ENCODE measurements at places on chromosomes 2 and 18. TPM values are rescaled to one million over a fixed set of nuclear protein-coding genes. Genes with fewer than 3 reads are reported as not detected.

GRCh38 chr2:233966388-233966787, 49.2 kb downstream of the TRPM8 start:
- no peaks in the 10 kb centered on the region for H3K4me1 ChIP-seq
- no peak overlapping the region for H3K27ac ChIP-seq
- no peak overlapping the region for H3K4me3 ChIP-seq

- no peak for DNase-seq
- H3K4me3 ChIP-seq, result no peak overlapping the region
- H3K27ac ChIP-seq, result no peak overlapping the region
- no peaks in the 10 kb centered on the region for H3K4me1 ChIP-seq
- no peaks in the 10 kb centered on the region for H3K36me3 ChIP-seq
Measured at GRCh38 chr2:143729296-143729814, 600.1 kb downstream of the ARHGAP15 start.

The KCNS3 gene
- 1.7 TPM for total RNA-seq

- no peak for DNase-seq
- no peaks in the 10 kb centered on the region for H3K27me3 ChIP-seq
- H3K27ac ChIP-seq, result no peak overlapping the region
- H3K4me1 ChIP-seq, result no peaks in the 10 kb centered on the region
- H3K36me3 ChIP-seq, result no peaks in the 10 kb centered on the region
- no peak overlapping the region for H3K4me3 ChIP-seq
Measured at GRCh38 chr2:19532547-19533196, 174.2 kb upstream of the OSR1 start.

The EFHD1 gene
- 73.5 TPM for total RNA-seq

DNA sequence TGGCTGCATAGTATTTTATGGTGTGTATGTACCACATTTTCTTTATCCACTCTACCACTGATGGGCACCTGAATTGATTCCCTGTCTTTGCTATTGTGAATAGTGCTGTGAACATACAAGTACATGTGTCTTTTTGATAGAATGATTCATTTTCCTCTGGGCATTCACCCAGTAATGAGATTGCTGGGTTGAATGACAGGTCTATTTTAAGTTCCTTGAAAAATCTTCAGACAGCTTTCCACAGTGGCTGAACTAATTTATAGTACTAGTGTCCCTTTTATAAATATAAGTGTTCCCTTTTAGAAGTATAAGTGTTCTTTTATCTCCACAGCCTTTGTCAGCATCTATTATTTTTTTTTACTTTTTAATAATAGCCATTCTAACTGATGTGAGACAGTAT, 303.9 kb upstream of the EPHA4 start:
- no peaks in the 10 kb centered on the region for H3K27me3 ChIP-seq
- H3K36me3 ChIP-seq, result no peaks in the 10 kb centered on the region
- no peak for DNase-seq
- H3K27ac ChIP-seq, result no peak overlapping the region
- H3K4me1 ChIP-seq, result no peaks in the 10 kb centered on the region

DNA sequence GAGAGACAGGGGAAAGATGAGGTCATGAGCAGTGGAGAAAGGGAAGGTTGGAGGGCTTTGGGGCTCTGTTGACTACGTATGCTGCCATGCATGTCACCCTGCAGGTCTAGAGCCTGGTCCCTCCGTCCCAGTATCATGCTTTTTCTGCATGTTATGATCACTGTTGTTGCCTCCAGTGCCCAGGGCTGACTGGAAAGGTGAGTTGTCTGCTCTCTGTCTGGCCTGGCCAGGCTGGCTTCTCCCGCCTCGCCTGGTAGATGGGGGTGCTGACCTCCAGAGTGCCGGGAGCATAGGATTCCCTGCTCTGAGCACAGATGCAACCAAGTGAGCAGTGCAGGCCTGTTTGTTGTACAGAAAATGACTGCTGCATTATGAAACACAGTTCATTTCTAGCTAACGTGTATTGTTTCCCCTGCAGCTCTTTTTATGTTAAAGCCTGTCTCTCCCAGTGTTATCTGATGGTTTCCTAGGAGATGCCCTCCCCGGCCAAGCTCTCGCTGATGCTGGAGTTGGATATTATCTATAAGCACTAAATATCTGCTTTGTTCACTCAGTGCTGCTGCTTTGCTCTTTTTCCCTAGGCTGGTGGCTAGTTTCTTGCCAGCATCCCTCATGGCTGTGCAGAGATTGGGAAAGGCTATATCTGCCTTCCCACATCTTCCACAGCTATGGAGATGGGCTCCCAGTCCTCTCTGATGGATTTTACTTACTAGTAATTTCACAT, 158.2 kb downstream of the TDRD15 start:
- no peaks in the 10 kb centered on the region for H3K27me3 ChIP-seq
- DNase-seq, result no peak
- H3K4me1 ChIP-seq, result no peaks in the 10 kb centered on the region
- H3K36me3 ChIP-seq, result no peaks in the 10 kb centered on the region
- H3K4me3 ChIP-seq, result no peak overlapping the region
- H3K27ac ChIP-seq, result no peak overlapping the region

GRCh38 chr2:119212139-119212800, 11.4 kb upstream of the STEAP3 start:
- no peaks in the 10 kb centered on the region for H3K36me3 ChIP-seq
- no peak for DNase-seq
- H3K27ac ChIP-seq, result no peak overlapping the region

GRCh38 chr18:34651586-34652369, 58.3 kb upstream of the DTNA start:
- no peak overlapping the region for H3K4me3 ChIP-seq
- H3K27me3 ChIP-seq, result no peaks in the 10 kb centered on the region

DNA sequence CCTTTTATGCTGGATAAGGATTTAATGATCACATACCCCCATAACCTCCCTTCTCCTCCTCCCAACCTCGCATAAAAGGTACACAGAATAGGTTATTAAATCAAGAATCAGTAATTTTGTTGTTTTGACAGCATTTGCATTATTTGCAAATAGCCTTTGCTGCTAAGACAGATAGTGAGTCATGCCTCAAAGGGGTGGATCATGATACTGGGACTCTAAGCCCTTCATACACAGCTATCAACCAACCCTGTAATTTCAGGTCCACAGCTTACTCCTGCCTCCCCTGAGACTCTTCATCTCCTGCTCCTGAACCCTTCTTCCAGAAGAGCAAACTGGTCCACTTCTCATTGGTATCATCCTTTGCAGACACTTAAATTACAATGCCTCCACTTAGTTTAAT, 73.8 kb upstream of the KLHL29 start:
- no peaks in the 10 kb centered on the region for H3K27me3 ChIP-seq
- no peak overlapping the region for H3K4me3 ChIP-seq
- H3K4me1 ChIP-seq, result no peaks in the 10 kb centered on the region
- H3K27ac ChIP-seq, result no peak overlapping the region
- no peaks in the 10 kb centered on the region for H3K36me3 ChIP-seq
- no peak for DNase-seq

GRCh38 chr2:204197336-204198005, 260.9 kb downstream of the ICOS start:
- no peaks in the 10 kb centered on the region for H3K36me3 ChIP-seq
- H3K4me3 ChIP-seq, result no peak overlapping the region
- no peak overlapping the region for H3K27ac ChIP-seq
- H3K4me1 ChIP-seq, result no peaks in the 10 kb centered on the region

DNA sequence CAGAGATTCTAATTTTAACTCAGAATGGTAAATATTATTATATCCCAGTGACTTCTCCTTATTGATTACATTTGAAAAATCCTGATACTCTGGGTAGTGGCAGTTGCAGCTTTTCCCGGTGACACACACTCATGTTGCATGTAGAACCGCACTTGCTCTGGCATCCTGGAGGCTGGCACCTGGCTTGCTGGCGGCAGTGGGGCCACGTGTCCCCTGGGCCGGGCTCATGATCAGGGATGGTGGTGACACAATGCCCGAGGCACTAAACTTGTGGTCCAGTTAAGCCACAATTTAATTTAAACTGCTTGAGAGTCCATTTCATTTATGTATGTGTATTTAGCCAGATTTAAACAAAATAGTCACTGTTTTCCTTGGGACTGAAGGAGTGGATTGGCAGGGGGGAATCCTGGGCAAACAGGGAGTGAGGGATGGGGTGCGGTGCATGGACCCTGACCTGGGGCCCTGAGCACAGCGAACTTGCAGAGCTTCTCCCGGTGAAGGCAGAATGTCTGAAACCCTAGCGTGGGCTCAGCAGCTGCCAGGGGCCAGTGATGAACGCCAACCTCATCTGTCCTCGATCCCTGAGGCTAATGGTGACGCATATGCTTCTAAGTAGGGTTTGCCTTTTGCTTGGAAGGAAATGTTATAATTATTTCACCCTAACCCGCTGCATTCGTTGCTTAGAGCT, 50.0 kb downstream of the KCNG2 start:
- H3K27ac ChIP-seq, result no peak overlapping the region
- no peaks in the 10 kb centered on the region for H3K4me1 ChIP-seq
- H3K4me3 ChIP-seq, result no peak overlapping the region

DNA sequence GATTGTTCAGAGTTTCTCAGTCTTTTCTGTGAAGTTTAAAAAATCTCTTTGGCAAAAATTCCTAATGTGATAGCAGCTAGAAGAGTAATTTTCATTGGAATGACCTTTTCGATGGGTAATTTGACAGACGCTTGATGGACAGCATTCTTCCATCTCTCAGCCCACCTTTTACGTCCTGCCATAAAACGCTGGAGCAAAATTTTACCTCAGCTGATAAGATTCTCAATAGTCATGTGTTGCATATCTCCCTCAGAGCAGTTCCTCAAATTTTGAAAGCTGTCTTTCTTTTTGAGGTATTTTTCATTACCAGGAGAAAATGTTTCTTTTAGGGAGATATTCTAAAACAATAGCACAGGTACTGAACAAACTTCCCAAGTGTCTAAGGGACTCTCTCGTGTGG, 441.4 kb downstream of the PARD3B start:
- DNase-seq, result no peak
- no peaks in the 10 kb centered on the region for H3K36me3 ChIP-seq
- no peaks in the 10 kb centered on the region for H3K4me1 ChIP-seq
- H3K4me3 ChIP-seq, result no peak overlapping the region
- H3K27me3 ChIP-seq, result no peaks in the 10 kb centered on the region

The FNDC4 gene
- total RNA-seq, result 1.3 TPM

DNA sequence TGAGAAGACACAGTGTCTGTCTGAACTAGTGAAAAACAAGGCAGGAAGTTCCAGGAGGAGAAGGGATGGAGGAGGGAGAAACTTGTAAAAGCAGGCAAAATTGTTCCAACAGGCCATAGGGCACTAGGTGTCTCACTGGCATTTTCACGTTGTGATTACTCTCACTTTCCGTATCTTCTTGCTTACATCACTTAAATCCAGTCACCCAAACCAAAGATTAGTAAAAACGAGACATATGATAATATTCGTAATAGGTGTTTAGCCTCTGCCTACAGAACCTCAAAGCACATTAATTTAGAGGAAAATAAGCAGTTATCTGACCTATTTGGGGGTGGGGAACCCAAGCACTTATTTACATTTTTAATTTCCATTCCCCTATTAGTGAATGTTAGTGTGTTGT, 78.3 kb downstream of the POU3F3 start:
- no peaks in the 10 kb centered on the region for H3K36me3 ChIP-seq
- H3K27ac ChIP-seq, result no peak overlapping the region
- DNase-seq, result no peak
- H3K4me1 ChIP-seq, result no peaks in the 10 kb centered on the region
- no peaks in the 10 kb centered on the region for H3K27me3 ChIP-seq
- H3K4me3 ChIP-seq, result no peak overlapping the region

The ZNF804A gene
- 2.2 TPM for total RNA-seq

The TUBA4B gene
- not detected for total RNA-seq

The DYNAP gene
- not detected for total RNA-seq

DNA sequence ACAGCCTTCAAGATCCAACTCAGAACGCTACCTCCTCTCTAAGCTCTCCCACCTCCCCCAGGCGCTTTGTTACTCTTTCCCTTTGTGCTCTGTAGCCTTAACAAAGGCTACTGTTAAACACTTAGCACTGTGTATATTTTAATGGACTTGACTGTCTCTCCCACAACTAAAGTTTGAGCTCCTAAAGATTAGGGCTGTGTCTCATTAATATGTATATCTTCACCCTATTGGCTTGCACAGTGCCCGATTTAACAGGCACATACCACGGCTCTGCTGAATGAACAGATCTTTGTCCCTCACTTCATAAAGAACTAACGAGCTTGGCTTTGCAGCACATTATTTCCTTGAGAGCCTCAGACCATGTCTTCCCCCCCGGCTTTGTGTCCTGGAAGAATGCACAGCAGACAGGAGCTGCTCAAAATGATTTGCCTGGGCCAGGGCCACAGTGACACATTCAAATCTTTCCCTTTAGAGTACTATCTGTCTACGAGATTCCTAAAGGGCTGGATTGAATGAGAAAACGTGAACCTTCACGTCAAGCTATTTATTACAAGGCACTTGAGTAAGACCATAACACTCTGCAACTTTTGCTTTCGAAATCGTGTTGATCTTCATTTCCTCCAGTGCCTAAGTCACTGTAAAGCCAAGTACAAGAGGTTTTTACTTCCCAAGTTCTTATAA, 22.1 kb downstream of the ABHD3 start:
- DNase-seq, result no peak
- H3K36me3 ChIP-seq, result no peaks in the 10 kb centered on the region
- no peak overlapping the region for H3K27ac ChIP-seq
- H3K4me3 ChIP-seq, result no peak overlapping the region
- H3K4me1 ChIP-seq, result 0 out of 2 replicates have a peak, but pooled peaks cover 2% of the 10 kb centered on the region

The IGFBP2 gene
- 54.8 TPM for total RNA-seq

The CELF4 gene
- not detected for total RNA-seq

The ARHGAP28 gene
- total RNA-seq, result 0.41 TPM

DNA sequence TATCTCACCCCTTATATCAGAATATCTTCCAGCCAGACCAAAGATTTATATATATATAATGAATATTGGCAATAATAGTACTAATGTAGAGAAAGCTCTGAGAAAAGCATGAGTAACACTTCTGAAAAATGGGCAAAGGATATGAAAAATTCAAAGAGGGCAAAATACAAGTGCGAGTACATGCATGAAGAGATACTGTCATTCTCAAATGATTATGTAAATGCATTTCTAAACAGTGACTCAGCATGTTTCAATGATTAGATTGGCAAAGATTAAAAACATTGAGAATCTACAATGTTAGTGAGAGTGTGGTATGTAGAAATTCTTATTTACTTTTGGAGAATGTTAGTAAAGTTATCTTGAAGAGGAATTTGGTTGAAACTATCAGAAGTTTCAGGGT, 118.3 kb upstream of the NEDD4L start:
- H3K4me1 ChIP-seq, result no peaks in the 10 kb centered on the region
- no peaks in the 10 kb centered on the region for H3K27me3 ChIP-seq
- no peaks in the 10 kb centered on the region for H3K36me3 ChIP-seq
- DNase-seq, result no peak
- no peak overlapping the region for H3K27ac ChIP-seq

DNA sequence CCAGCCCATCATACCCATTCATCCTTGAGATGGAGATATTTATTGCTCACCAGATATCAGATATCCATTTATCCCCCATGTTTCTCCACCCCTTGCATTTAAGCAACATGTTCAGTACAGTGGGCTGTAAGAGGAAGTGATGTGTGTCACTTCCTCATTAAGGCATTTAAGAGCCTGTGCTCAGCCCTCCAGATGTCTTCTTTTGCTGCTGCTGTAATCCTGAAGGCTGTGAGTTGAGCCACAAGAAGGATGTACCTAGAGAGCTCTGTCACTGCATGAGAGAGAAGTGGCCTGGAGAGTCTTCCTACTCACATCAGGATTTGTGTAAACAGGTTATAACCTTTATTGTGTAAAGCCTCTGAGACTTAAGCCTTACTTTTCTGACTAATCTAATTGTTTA, 151.8 kb upstream of the UNC80 start:
- H3K36me3 ChIP-seq, result no peaks in the 10 kb centered on the region
- H3K27ac ChIP-seq, result no peak overlapping the region
- no peak overlapping the region for H3K4me3 ChIP-seq
- no peaks in the 10 kb centered on the region for H3K27me3 ChIP-seq
- no peaks in the 10 kb centered on the region for H3K4me1 ChIP-seq

GRCh38 chr2:42494355-42495233, 812 bp upstream of the KCNG3 start:
- H3K27me3 ChIP-seq, result no peaks in the 10 kb centered on the region
- peaks cover 24% of the 10 kb centered on the region for H3K4me1 ChIP-seq
- peak; percentile 83 for DNase-seq
- no peaks in the 10 kb centered on the region for H3K36me3 ChIP-seq

Data from Panc1 (cell line).